ENCODE measurements at places on chromosomes 2 and 18.

GRCh38 chr2:141770530-141770929 is 360.3 kb downstream of the LRP1B start:
- DNase-seq, result no peak

GRCh38 chr2:119267604-119268003 is 44.0 kb downstream of the STEAP3 start:
- no peak for DNase-seq

- DNase-seq, result peak; percentile 82
Observed at GRCh38 chr2:26786207-26787028, 562 bp downstream of the CENPA start.

DNA sequence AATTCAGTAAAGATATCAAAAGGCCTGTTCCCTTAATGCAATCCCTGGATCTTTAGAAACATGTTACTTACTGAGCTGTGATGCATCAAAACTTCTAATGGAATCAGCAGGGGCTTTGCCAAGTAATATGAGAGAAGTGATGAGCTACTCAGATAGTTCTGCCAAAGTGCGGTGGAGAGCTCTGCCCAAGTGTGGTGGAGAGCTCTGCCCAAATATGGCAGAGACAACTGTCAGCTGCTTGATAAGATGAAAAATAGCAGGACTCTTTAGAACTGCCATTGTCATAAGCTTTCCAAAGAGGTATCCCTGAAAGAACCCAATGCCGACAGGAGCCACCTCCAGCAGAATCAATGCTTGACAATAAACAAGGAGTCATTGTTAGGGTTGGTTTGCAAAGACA is 167.9 kb upstream of the SLC39A10 start:
- DNase-seq, result no peak

GRCh38 chr2:191611614-191612013 is 66.3 kb upstream of the NABP1 start:
- DNase-seq, result no peak

GRCh38 chr2:40471866-40472265 is 20.0 kb upstream of the SLC8A1 start:
- no peak for DNase-seq

GRCh38 chr18:61824733-61825363 is 68.0 kb downstream of the RNF152 start:
- no peak for DNase-seq

- no peak for DNase-seq
Observed at GRCh38 chr2:191930205-191930604, 83.3 kb upstream of the CAVIN2 start.

DNA sequence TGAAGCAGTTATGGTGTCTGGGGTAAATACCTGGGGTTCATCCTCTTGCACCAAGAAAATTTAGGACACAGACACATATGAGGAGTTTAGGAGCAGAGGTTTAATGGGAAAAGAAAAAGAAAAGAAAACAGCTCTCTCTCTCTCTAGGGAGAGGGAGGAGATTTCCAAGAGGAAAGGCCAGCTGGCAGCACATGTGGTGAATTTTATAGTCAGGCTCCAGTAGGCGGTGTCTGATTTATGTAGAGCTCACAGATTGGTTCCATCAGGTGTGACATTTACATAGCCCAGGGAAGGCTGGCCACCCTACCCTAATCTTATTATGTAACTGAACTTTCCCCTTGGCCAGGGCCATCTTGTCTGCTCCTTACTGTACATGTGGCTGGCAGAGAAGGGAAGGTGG is 297.5 kb upstream of the RGPD4 start:
- no peak for DNase-seq

DNA sequence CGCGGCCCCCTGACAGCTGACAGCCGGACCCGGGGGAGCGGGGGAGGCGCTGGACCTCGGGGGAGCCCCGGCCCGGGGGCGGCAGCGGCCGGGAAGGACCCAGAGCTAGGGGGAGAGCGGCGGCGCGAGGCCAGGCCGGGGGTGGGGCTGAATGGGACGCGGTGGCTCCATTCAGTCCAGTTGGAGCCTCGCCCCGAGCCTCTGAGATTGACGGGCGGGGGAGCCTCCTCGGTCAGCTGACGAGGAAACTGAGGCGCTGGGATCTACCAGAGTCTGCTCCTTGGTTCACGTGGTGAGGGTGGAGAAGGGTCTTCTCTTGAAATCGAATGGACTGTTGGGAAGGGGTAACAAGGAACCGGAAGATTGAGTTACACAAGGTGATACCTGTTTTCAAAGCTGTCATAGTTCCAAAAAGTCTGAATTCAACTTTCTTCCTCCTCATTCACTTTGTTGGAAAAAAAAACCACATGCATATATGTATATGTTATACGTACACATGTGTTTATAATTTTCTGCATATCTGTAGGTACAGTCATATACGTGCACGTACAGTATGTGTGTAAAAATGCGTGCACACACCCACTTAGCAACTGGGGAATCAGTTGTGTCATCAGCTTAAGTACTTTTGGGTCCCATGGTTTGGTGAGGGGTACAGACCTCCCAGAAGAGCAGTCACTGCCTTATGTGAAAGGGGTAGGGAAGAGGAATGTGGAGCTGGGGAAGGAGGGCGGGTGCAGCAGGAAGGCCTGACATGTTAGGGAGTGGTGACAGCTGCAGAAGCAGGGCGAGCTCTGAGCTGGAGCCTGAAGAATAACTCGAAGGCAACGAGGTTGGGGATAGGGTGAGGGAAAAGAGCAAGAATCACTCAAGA is 628 bp downstream of the PPP1R7 start:
- no peak for DNase-seq

- no peak for DNase-seq
Observed at GRCh38 chr18:76823587-76824011, 1.2 kb downstream of the ZNF236 start.

DNA sequence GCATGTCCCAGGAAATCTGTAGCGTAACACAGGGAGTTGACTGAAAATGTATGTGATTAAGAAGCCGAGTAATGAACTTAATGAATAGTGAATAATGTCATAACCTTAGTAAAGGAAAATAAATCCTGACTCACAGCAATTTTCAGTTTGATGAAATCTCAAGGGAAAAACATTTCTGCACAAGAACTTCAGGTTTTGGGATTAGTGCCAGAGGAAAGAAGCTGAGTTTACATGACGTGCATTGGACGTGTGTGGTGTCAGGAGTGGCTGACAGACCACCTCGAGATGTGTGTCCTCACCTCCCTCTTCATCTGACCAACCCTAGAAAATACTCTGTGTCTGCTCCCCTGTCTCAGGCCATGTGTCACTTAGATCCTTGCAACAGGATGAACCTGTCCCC is 39.1 kb downstream of the VWA3B start:
- no peak for DNase-seq

- no peak for DNase-seq
Observed at GRCh38 chr2:23053601-23054000, 331.4 kb upstream of the KLHL29 start.

- DNase-seq, result no peak
Observed at GRCh38 chr18:61860302-61860701, 32.5 kb downstream of the RNF152 start.

- no peak for DNase-seq
Observed at GRCh38 chr18:2089396-2089795, 481.9 kb downstream of the METTL4 start.

DNA sequence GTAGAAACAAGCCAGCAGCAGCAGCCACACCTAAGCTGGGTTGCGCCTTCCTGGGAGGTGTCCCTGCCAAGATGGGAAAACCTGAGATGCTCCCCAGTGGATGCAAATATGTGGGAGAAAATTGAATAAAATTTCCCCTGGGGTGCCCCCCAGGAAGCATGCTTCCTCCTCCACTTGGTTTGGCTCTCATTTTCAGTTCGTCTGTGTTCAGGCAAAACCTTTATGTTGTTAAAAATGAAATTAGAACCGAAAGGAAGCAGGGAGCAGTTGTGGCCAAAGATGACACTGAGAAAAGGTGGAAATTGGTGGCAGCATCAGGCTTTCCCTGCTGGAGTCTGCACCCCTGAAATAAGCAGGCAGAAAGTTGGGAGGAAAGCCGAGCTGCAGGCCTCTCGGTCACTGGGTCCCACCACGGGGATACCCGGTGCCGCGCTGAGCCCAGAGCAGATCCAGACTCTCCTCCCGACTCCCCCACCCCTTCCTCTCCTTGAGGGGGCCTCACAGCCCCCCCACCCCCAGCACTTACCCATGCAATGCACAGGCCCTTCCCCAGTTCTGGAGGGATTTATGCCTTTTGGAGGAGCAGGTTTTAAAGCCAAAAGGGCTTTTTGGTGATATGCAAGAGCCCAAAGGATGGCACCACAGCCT is 267.7 kb upstream of the SPRED2 start:
- no peak for DNase-seq

- no peak for DNase-seq
Observed at GRCh38 chr2:14303366-14304115, 329.0 kb upstream of the LRATD1 start.

- DNase-seq, result no peak
Observed at GRCh38 chr2:105287692-105288091, 41.8 kb downstream of the TGFBRAP1 start.

GRCh38 chr18:9434122-9434701 is 41.1 kb upstream of the RALBP1 start:
- no peak for DNase-seq

- no peak for DNase-seq
Observed at GRCh38 chr2:70454936-70455544, 98.6 kb downstream of the TGFA start.

GRCh38 chr2:187493180-187493579 is 45.1 kb upstream of the CALCRL start:
- DNase-seq, result no peak

GRCh38 chr2:120206022-120206581 is 17.1 kb downstream of the TMEM185B start:
- peak; percentile 82 for DNase-seq

DNA sequence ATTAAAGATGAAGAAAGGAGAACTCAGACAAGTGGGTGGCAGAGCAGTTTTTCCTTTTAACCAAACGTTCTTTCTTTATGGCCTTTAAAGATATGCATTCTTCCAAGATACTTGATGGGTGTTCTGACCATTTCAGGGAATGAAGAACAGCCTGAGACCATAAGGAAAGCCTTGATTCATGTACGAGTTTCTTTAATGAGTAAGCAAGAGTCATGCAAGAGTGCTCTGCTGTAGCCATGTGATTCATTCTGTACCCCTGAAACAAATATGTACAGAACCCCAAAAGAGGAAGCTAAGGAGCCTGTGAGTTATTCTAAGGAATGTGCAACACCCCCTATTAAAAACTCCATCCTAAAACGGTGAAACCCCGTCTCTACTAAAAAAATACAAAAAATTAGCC is 372.8 kb downstream of the MTX2 start:
- DNase-seq, result no peak

DNA sequence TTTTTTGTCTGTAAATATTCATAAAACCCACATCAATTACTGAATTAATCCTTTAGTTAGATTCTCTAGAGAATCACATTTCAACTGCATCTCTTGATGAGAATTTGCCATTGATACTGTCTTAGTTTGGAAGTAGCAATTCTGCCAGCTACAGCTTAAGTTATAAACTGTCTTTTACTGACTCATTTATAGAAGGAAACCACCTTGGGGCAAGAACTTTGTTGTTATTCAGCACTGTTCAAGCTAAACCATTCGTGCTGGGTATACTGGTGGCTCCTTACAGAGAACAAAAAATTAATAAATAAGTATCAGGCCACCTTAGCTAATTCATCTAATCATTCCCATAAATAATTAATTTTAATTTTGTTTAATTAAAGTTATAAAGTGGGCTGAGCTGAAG is 1082.6 kb upstream of the CELF4 start:
- no peak for DNase-seq

GRCh38 chr2:229920011-229920641 is 1.7 kb downstream of the TRIP12 start:
- no peak for DNase-seq

- DNase-seq, result no peak
Observed at GRCh38 chr18:3726238-3726951, 276.4 kb downstream of the TGIF1 start.

DNA sequence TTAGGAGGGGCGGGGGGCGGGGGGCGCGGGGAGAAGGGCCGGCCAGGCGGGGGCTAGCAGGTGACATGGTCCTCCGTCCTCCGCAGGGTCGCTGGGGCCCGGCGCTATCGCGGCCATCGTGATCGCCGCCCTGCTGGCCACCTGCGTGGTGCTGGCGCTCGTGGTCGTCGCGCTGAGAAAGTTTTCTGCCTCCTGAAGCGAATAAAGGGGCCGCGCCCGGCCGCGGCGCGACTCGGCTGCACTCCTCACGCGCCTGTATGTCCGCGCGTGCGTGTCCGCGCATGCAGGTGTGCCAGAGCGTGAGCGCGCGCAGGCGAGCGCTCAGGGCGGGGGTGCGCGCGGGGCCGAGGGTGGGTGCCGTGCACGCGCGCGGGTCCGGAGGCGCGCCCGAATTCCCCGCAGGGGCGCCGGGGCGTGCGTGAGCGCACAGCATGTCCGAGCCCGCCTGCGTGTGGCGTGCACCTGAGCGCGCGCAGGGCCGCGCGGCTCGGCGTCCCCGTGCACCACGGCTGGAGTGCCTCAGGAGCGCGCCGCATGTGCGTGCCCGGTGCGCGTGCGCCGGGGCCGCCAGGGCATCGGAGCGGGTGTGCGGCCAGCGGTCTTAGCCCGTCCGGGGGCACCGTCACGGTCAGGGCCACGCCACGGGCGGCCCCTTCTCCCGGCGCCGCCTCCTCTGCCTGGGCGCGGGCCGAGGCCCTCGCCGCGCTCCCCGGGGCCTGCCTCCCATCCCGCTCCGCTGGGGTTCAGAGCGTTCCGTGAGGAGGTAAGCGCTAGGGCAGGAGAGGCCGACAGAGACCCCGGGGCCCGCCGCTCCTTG is 6.3 kb downstream of the SNORC start:
- DNase-seq, result no peak

- no peak for DNase-seq
Observed at GRCh38 chr18:46915800-46916550, 1.3 kb downstream of the PIAS2 start.

- no peak for DNase-seq
Observed at GRCh38 chr2:21257621-21258020, 133.9 kb downstream of the TDRD15 start.

DNA sequence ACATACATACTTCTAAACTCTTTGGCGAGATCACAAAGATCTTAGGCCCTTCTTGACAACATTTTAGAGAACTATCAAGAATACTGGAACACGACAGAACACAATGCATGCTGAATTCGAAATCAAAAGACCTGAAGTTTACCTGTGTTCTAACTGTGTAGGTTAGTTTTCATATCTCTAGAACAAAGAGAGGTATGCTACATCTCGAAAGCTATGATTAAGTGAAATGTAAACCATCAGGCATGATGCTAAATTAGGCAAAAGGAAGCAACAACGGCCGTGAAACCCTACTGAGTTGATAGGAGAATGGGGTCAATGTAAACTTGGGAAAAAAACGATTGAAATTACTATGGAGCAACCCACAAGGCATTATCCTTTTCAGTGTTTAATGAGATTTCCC is 43.7 kb downstream of the IKZF2 start:
- DNase-seq, result no peak
